ENCODE measurements at places on chromosomes 6 and 20.
A peak's percentile ranks its signal among the peaks of the same experiment; 100 is the strongest.

DNA sequence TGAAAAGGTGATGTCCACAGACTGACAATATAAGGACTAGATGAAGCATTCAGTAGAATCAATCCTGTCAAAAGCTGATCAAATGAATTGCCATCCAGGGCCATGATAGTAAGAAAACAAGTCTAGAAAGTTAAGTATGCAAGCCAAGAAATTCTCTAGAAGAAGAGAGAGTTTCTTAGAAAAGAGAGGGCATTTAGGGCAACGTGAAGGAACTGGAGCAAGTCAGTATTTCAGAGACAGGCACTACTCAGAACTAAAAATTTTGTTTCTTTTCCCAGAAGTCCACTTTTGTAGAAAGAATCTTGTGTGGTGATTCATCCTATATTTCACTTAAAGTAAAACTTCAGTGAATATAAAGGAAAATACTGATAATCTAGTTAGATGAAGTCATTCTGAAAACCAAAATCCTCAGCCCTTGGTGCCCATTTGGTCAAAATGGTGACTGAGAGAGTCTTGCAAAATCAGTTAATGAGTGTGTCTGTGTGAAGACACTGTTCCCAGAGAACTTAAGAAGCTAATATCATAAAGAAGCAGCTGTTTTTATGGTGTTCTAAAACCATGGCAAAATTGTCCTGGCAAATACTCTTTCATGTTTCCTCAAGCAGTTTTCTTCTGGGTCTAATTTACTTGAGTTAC lies 82.2 kb downstream of the COL19A1 start:
- DNase-seq = no peak

- DNase-seq = peak; percentile 61
Observed at GRCh38 chr6:66184091-66184490, 477.1 kb upstream of the EYS start.

DNA sequence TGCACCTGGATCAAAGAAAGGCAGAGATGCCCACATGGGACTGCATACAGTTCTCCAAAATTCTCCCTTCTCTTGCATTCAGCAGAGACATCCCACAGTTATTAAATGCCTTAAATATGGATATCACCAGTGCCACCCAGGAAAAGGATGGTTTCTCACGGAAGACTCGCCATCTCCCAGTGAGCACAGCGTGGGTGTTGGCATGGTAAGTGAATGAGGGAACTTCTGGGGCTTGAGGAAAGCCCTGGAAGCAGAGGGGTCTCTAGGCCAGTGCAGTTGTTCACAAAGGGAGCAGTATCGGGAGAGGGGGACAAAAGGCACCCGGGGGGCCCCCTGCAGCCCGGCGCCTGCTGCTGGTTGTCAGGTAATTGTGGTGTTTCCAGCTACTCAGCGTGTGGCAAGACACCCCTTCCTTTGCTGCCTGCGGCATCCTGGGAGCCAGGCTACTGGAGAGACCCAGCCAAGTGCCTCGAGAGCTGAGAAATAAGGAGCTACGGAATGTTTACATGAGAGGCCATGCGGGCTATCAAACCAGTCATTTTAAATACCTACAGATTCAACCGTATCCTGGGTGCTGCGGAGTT lies 125.4 kb downstream of the PXDC1 start:
- DNase-seq = no peak

GRCh38 chr6:110662490-110663211 lies 152.6 kb downstream of the CDK19 start:
- DNase-seq = peak; percentile 44

GRCh38 chr6:145845557-145845956 lies 31.0 kb upstream of the FBXO30 start:
- DNase-seq = no peak

- DNase-seq = no peak
Observed at GRCh38 chr6:37988696-37989095, 169.2 kb downstream of the ZFAND3 start.

DNA sequence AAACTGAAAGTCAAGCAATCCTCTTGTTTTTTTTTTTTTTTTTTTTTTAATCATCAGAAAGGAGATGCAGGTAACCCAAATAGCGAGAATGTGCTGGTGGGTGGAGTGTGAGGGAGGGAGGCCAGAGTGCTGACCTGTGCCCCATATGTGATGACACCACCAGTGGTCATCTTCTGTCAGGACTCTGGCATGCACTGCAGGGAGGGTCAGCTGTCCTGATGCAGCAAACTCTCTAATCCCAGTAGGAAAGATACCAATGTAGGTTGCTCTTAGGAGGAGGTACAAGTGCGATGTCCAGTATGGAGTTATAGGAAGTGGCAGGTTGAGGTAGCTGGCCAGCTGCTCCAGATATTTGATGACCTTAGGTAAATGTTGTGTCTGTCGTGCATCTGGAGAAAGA lies 2.8 kb upstream of the CST4 start:
- peak; percentile 10 for DNase-seq

DNA sequence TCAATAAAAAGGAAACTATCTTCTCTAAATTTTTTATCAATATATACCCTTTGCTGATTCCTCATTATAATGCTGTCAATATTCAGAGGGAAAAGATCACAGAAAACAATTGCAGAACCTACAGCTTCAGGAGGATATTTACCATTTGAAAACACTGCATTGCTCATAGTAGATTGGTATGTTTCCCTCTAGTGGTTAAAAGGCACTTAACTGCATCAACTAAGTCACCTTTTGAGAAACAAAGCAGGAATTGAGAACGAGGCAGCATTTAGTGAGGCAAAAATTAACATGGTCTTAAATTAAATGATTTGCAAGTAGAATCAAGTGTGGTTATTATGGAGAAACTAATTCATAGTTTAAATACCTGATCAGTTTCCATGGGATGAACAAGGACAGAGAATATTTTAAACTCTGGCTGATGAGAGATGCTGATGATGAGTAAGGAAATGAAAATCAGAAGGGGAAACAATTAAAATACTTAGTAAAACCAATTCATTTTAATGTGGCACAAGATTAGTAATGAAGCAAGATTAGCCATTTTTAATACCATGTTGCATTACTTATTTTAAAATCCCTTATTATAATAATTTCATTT lies 642.1 kb downstream of the EPHA7 start:
- peak; percentile 42 for DNase-seq

- peak; percentile 68 for DNase-seq
Observed at GRCh38 chr6:148177589-148178233, 164.9 kb upstream of the SASH1 start.

Measured in IMR-90 (cell line).